BJ (cell line): ENCODE measurements at places on chromosomes 6 and 20.

DNA sequence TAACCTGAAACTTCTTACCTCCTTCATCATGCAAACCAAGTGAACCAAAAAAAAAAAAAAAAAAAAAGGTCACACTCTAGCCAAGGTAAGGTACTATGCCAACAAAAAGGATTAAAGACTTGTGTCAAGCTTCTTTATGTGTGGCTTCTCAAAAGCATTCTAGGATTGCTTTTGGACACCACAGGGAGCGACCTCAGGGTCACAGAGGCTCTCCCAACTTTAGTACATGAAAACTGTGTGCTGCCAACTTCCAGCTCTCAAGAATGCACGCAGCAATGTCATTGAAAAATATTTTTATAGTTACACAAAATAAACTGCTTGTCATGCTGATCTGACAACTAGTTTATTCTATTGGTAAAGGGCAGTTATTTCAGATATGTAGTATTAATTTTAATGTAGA is 243.8 kb downstream of the PLCB1 start:
- no peak for DNase-seq

DNA sequence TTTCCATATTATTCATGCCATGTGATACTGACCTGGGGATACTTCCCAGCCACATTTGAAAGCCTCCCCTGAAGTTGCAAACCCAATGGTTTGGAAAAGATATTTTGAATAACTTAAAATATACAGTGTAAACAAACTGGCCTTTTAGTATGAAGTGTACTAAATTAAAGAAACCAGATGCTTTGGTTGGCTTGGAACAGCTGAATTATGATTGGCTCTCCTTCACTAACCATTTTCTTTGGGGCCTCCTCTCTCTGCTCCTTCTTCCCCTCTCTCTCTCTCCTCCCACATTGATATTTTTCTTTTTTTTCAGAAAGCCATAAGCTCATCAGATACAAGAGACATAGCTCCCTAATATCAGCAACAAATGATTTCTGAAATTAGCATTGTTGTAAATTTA is 166.6 kb downstream of the MTFR2 start:
- DNase-seq, result no peak

DNA sequence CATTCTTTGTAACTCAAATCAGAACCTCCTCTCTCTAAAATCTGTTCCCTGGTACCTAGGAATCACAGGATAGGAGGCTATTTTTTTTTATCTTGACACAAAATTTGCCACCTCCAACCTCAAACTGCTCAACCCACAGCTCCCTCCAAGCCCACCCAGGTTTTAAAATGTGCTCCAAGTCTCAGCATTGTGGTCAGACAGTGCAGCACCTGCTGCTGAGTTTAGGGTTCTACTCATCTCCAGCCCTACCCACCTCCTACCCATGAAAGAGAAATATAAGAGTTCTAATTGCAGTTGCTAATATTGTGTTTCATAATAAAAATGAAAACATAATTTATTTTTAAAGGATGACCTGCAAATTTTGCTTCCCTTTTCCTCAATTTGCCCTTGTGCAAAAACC is 496.5 kb downstream of the MAFB start:
- no peak for DNase-seq

- no peak for DNase-seq
These were observed 1.5 kb upstream of the SLC2A4RG start for GRCh38 chr20:63737945-63738686.

DNA sequence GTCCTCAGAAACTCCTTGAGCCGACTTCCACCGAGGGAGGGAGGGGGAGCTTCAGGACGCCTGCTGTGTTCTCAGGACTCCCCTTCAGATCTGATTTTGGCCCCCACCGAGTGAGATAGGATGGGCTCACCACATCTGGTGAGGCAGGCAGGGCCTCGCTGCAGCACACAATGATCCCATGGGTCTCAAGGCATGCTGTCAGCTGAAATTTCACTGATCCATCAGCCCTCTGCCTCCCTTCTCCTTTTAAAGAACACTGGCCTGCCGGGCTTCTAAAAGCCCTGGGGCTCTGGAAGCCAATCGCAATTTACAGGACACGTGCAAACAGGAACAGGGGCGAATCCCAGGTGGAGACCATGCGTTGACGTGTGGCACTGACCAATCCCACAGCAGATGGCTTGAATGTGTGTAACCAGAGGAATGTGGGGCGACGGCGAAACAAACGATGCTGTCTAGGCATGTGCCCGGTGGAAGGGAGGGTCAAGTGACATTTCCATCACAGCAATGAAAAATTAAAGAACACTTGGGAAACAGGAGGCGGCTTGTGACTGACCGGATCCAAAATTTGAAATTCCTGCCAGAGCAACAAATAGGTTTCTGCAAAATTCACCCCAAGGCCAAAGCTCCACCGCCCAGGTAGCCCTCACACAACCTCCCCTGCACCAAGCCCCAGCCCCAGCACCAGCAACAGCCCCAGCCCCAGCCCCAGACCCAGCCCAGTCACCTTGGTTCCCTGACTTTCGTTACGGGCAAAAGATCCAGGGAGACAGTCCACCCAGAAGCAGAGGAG is 167.1 kb upstream of the ZNF337 start:
- DNase-seq, result no peak

GRCh38 chr6:160203953-160204352 is 54.7 kb downstream of the SLC22A2 start:
- no peak for DNase-seq

DNA sequence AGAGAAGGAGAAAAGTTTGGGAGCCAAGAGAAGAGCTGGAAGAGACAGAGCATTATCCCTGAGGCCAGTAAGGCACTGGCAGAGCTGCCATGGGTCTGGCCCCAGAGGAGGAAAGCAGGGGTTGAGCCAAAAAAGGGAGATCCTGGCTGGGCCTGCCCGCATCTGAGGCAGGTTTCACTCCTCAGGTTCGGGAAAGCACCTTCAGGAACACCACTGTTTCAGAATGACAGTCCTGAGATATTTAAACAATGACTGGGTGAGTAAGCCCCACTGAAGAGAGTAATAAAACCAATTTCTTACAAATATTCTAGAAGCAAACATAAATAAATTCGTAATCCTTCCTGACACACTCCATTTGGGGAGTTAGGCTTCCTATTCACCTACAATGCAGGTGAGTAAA is 152.2 kb downstream of the BACH2 start:
- DNase-seq, result no peak

DNA sequence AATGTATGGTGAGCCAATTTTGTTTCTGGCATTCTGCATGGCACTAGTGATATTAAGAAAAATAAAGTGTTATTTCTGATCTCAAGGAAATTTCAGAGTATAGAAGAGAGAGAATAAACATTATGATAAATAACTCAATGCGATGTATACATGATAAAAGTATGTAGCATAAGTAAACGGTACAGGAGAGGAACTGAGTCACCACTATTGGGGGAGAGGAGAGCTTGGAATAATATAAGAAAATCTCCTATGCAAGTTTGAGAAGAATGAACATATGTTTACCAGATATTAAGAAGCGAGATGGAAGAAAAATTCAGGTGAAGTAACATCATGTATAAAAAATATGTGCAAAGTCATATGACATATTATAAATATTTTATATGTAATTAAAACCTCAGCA is 1230.3 kb upstream of the CITED2 start:
- no peak for DNase-seq

DNA sequence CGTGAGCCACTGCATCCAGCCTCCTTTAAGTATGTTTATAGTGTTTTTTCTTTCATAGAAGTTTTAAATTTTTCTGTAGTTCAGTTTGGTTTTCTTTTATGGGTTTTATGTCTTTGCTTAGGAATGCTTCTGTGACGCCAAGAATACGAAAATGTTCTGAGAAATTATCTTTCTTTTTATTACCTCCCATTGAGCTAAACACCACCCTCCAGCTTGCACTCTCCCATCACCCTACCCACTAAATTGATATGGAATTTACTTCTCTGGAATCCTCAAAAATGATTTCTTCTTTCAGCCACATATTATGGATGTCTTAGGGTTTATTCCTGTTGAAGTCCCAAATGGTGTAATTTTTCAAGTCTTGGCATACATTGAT is 38.1 kb downstream of the JARID2 start:
- peak; percentile 56 for DNase-seq

- DNase-seq, result no peak
These were observed 35.4 kb downstream of the TMEM242 start for GRCh38 chr6:157287923-157288322.

DNA sequence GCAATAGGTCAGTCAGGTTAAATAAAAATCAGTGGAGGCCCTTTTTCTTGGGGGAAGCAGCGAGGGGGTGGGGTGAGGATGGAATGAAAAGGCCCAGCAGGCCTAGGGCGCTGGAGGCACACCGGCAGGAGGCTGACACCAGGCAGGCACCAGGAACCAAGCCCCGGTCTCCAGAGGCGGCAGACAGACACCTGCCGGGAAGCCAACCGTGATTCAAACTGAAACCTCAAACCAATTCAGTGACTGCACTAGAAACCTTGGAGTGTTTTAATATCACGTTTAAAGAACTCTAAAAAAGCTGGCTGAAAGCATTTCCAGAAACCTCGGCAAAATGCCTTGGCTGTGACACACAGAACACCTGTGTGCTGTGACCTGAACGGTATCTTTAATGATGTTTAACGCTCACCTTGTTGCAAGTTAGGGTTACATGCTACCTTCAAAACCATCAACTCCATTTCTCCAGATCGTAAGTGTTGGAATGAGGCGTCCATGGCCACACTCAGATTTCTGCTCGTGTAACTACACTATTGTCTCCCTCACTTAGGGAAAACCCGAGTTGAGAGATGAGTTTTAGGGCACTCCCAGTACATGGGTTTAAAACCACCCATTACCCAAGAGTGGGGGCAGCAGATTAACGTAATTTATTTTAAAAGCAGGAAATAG is 27.2 kb downstream of the DIDO1 start:
- DNase-seq, result no peak

- no peak for DNase-seq
These were observed 393.8 kb upstream of the IMPG1 start for GRCh38 chr6:76466286-76466685.

DNA sequence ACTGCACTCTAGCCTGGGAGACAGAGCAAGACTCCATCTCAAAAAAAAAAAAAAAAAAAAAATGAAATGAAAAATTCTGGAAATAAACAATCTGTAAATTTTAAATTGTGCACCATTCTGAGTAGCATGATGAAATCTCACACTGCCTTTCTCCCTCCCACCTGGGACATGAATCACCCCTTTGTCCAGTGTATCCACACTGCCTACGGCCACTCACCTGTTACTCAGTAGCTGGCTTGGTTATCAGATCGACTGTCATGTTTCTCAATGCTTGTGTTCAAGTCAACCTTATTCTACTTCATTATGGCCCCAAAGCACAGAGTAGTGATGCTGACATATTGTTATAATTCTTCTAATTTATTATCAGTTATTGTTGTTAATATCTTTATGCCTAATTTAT is 58.7 kb upstream of the MTHFD1L start:
- no peak for DNase-seq

DNA sequence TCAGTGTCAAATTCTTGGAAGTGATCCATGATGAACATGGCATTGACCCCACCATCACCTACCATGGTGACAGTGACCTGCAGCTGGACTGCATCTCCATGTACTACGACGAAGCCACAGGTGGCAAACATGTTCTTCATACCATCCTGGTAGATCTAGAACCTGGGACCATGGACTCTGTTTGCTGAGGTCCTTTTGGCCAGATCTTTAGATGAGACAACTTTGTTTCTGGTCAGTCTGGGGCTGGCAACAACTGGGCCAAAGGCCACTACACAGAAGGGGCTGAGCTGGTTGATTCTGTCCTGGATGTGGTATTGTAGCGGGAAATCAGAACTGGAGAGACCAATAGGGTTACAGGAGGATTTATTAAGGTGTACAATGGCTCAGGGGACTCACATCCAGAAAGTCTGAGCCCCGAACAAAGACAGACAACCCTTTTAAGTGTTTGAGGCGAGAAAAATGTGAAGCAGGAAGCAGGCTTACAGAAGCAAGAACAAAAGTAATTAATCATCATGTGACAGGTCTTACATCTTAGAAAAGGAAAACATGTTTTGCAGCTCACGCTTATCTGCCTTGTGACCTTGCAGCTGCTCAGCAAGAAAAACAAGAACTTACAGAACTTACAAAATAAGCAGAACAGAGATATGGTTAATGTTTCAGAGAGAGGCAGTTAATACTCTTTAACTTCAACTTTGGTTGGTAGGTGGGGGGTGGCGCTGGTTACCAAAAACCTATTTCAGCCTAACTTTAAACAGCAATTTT is 58.8 kb upstream of the MOCS1 start:
- DNase-seq, result no peak

- DNase-seq, result no peak
These were observed 302.7 kb upstream of the PRDM1 start for GRCh38 chr6:105783333-105783935.

DNA sequence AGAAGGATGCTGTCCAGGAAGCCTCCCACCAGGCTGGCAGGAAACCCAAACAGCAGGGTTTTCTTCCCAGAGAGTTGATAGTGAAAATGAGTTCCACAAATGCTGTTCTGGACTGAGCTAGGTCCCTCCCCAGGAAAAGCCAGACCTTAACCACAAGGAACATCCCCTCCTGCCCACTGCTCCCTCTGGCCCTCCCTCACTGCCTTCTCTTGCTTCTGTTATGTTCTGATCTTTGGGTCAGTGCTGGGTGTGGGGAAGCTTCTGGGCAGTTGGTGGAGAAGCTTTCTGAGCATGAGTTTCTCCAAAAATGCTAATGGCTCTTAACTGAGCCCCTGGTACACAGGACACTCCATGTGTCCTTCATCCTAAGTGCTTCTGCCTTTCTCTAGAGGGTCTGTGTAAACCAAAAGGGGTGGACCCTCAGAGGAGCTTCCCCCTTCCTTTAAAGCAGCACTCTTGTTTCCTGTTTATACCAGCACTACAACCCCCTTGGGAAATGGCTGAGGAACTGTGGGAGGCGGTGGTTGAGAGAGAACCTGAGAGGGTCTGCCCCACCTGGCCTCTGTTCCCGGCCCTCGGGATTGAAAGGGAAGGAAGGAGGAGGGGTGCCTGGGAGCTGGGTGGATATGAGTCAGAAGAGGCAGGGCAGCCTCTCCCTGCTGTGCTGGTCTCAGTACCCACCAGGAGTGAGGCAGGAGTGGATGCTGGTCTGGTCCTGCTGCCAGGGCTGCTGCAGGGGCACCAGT is 42.0 kb downstream of the CDS2 start:
- no peak for DNase-seq

DNA sequence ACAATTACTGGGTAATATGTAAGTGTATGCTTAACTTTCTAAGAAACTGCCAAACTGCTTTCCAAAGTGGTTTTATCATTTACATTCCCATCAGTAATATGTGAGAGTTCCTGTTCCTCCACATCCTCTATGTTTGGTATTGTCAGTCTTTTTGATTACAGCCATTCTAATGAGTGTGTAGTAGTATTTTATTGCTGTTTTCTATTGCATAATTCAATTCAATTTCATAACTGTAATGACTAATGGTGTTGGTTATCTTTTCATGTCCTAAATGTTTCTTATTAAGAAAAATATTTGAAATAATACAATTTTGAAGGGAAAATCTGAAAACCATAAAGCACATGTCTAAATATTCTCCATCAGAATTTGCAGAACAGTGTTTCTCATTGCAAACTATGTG is 119.3 kb downstream of the MAP3K7 start:
- DNase-seq, result no peak
